ENCODE measurements at places on chromosomes 5 and 9.

- no peak for DNase-seq
Measured at GRCh38 chr5:98770911-98771322, 2.5 kb upstream of the RGMB start.

DNA sequence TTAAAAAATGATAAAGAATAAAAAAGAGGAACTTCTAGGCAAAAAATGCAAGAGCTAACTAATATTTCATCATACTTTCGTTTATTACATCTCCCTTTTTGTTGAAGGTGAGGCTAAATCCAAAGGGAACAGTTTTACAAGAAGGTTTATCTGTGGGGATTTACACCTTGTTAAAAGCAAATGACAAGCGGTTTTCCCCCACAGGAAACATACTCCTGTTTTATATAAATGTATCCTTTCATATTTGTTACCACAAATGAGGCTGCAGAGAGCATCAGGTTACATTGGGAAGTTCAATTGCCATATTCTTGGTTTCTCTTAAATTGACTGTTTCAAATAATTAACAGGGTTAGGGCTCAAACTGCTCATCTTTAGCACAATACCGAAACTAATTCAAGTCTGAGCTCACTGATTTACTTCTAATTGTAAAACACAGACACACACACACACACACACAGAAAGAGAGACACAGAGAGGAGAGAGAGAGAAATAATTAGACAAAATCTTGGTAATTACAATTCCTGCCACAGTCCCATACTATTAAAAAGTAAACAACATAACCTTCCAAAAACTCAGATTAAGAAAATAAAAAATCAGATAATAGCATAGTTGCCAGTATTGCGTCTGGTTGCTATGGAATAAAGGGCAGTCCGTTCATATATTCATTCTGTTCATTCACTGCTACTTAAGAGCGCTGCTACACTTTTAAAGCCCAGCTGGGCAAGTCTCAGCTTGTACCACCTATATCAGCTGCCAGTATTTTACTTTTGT, 17.1 kb downstream of the RFX3 start:
- DNase-seq: no peak

- DNase-seq: no peak
Measured at GRCh38 chr5:87394411-87395165, 18.1 kb downstream of the CCNH start.

GRCh38 chr9:69215774-69216485, 41.9 kb downstream of the TJP2 start:
- no peak for DNase-seq

DNA sequence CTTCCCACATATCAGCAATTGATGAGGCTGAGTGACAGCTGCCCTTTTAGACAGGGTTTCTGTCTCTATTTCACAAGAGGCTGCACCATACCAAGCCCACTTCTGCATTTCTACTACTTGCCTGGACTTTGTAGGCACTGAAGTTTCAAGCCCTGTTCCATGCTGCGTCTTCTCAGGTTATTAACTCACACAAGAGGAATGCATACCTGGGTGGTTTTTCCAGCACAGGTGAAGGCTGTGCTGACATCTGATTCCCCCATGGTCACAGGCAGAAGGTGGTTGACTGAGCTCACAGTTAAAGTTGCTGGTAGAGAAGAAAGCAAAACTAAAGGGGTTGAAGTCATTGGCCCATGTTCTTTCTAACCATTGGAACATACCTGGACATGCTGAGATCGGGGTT, 86.6 kb downstream of the MAMDC2 start:
- DNase-seq: no peak

GRCh38 chr5:78339617-78340436, 20.6 kb upstream of the SCAMP1 start:
- no peak for DNase-seq

DNA sequence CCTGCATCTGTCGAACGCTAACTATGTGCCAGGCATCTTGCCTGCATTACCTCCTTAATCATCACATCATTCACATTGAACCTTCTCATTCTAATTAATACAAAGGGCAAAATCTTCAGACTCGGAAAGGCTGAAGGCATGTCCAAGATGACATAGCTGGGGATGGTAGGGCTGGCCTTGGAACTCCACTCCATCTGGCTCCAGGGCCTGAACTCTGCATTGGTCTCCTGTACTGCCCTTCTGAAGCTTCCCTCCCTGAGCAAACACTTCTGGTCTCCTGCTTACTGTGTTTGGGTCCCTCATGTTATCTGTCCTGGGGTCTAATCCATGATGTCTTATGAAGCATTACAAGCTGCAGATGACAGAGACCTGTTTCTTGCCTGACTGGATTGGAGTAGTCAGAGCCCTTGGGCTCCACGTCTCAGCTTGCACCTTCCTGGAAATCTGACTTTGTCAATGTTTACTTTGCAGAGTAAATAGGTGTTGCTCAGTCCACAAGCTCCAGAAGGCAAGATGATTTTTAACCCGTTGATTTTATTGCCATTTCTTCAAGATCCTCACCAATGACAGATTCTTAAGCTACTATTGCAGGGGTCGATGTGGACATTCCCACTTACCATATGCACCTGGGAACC, 106.1 kb downstream of the GALNT10 start:
- DNase-seq: no peak

DNA sequence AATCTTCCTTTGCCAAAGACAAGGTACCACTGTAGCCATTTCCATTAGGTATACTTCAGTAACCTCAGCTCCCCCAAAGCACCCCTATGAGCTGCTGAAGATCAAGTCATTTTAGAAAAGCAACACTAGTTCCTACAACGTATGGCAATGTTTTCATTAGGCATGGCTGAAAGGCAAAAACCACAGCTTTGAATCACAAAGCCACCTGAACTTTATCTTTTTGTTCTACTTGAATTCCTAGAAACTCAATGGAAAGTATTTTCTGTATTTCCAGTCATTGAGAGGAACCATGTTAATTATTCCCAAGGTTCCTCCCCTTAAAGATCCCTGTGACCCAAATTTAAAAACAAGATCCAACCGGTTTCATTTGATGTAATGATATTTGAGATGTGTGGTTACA, 152.1 kb downstream of the EFNA5 start:
- no peak for DNase-seq

All from sciatic nerve (tissue), 2 donors.